Smooth muscle cell of trachea (primary cell): ENCODE measurements at places on chromosomes 6 and 20. TPM values are rescaled to one million over a fixed set of nuclear protein-coding genes. Genes with fewer than 3 reads are reported as not detected.

Gene SPATS1
- total RNA-seq = not detected in 2 replicates

Gene BFSP1
- 1.8 and 2.3 TPM in 2 replicates for total RNA-seq

Gene SYCP2
- total RNA-seq = 0.44 and 0.50 TPM in 2 replicates

Gene SMLR1
- total RNA-seq = not detected in 2 replicates

Gene TCP11
- total RNA-seq = 0.15 TPM in 1 of 2 replicates, not detected in the other

Gene GABRR2
- total RNA-seq = 0.15 TPM in 1 of 2 replicates, not detected in the other

Gene SEMG1
- not detected in 2 replicates for total RNA-seq

Gene LZTS3
- total RNA-seq = 4.5 and 10.4 TPM in 2 replicates

Gene DOP1A
- total RNA-seq = 26.8 and 29.8 TPM in 2 replicates

Gene ENPP5
- 0.17 and 0.29 TPM in 2 replicates for total RNA-seq

Gene NPEPL1
- total RNA-seq = 23.0 and 27.6 TPM in 2 replicates

Gene PTCRA
- total RNA-seq = not detected in 2 replicates

Gene HSPA1B
- total RNA-seq = 140 and 202 TPM in 2 replicates

Gene SULF2
- total RNA-seq = 0.29 and 11.7 TPM in 2 replicates

Gene CCN6
- total RNA-seq = not detected in 2 replicates

Gene RGS17
- total RNA-seq = 13.4 and 25.5 TPM in 2 replicates

Gene R3HDML
- total RNA-seq = not detected in 2 replicates
